Dermis blood vessel endothelial cell (primary cell): ENCODE measurements at places on chromosomes 11 and 22. TPM values are rescaled to one million over a fixed set of nuclear protein-coding genes. Genes with fewer than 3 reads are reported as not detected.

Gene ZFPL1
- 26.2 and 30.2 TPM in 2 replicates for total RNA-seq

Gene OPCML
- not detected in 2 replicates for total RNA-seq

Gene B4GAT1
- 25.8 and 28.1 TPM in 2 replicates for total RNA-seq

Gene CREB3L1
- 0.33 and 0.68 TPM in 2 replicates for total RNA-seq

Gene ENTHD1
- total RNA-seq: not detected in 2 replicates

Gene CACNA1I
- not detected in 2 replicates for total RNA-seq

Gene MMP12
- not detected in 2 replicates for total RNA-seq

Gene NFAM1
- total RNA-seq: not detected in 2 replicates

Gene TST
- 50.4 and 96.0 TPM in 2 replicates for total RNA-seq

Gene LYVE1
- total RNA-seq: 64.6 and 70.3 TPM in 2 replicates

Gene OR8D1
- total RNA-seq: not detected in 2 replicates

Gene ADM2
- total RNA-seq: 0.34 and 0.60 TPM in 2 replicates

Gene TPBGL
- total RNA-seq: 0.17 TPM in 1 of 2 replicates, not detected in the other

Gene AQP11
- total RNA-seq: 0.42 and 0.68 TPM in 2 replicates

Gene MYO7A
- total RNA-seq: 7.7 and 8.7 TPM in 2 replicates

Gene KCNQ1OT1
- 0.70 and 1.5 TPM in 2 replicates for total RNA-seq

Gene EP300
- 42.5 and 66.4 TPM in 2 replicates for total RNA-seq

Gene PRRG4
- 1.2 and 1.3 TPM in 2 replicates for total RNA-seq
